ENCODE measurements at places on chromosomes 11 and 22.
A peak's percentile ranks its signal among the peaks of the same experiment; 100 is the strongest.

DNA sequence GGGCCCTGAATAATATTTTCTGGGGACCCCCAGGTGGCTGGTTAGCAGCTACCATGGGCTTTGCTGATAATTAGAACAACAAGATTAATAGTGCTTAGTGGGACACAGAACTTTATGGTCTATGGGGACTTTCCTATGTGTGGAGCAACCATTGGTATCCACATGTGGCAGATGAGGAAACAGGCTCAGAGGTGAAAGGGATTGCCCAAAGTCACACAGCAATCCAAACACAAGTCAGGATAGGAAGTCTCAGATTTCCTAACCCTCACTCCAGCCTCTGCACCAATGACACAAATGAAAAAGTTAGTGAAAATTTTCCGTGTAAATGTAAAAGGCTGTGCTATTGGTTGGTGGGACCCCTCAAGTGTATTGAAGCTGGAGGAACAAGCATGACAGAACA, 15.3 kb upstream of the SLCO2B1 start:
- DNase-seq: no peak

DNA sequence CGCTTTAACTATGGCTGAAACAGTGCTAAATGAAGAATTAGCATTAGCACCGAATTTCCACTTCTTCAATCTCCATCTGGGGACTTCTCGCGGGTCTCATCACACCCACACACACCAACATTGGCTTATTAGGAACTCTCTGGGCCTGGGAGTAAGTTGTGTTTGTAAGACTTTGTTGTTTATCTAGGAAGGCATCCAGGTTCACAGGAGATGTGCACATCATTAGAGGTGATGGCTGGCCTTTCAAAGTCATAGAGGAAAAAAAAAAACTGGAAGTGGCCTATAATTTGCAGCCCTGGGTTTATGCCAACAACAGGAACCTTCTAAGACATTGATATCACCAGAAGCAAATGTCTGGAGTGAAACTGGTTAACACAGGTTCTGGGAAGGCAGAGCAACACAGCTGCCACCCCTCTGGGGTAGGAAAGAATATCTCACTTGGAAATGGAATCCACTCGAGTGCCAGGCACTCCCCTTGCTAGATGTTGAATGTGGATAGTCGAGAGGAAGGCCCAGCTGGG, 84.5 kb downstream of the TRAF6 start:
- no peak for DNase-seq

DNA sequence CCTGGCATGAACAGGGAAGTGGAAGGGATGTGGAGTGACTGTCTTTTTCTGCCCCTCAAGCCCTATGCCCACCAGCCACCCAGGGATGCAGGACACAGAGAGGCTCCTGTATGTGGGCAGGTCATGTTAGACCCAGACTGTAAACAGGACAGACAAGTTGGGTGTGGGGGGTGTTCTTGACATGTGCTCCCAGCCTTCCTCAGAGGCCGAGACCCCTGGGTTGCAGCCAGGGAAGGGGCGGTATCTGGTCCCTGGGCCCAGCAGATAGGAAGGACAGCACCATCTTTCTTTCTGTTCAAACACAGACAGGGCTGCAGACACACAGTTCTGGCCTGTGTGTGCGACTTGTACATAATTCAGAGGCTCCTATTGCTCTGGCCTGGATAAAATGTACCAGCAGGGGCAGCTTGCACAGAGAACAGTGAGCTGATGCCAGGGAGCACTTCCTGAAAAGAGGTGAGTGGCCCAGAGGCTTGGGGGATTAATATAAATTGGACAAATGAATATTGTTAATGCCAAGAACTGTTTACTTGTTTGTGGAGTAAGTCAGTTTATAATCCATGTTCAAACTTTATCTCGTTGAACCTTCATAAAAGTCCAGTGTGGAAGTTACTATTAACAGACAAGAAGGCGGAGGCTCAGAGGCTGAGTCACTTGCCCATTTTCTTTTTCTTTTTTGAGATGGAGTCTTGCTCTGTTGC, 16.6 kb downstream of the GDPD5 start:
- no peak for DNase-seq

DNA sequence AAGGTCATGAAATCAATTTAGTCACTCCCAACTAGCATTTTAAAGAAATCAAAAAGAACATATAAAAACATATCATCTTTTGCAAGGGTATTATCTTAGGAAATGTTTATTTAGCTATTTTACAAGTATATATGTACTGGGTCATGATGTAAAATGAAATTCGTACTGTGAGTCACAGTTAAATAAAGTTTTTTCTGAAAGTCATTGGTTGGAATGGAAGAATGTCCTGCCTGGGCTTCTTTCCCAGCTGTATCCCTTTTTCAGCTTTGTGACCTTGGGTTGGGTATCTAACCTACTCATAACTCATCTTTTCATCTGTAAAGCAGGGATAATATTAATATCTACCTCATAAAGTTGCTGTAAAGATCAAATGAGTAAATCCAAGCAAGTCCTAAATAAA, 15.7 kb downstream of the FDX1 start:
- DNase-seq: no peak

GRCh38 chr11:396948-397548, 3.0 kb downstream of the PKP3 start:
- DNase-seq: peak; percentile 71

- no peak for DNase-seq
Observed at GRCh38 chr11:77407613-77408012, 66.3 kb downstream of the PAK1 start.

DNA sequence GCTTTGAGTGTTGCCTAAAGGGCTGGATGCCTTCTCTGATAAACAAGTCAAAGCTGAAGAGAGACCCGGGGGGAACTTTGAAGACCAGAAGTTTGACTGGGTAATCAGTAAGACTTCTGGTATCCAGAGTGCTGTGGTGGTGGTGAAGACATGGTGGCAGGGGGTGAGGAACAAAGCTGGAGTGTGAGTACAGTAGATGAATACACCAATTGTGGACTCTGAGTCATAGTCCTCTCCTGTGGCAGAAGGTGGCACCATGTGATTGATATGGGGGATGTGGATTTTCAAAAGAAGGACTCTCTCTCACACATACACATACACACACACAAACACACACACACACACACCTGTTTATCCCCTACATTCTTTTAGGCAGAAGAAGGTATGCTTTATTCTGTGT, 12.3 kb downstream of the MS4A6A start:
- DNase-seq: no peak

GRCh38 chr22:38294193-38294592, 21.4 kb upstream of the TMEM184B start:
- DNase-seq: no peak

GRCh38 chr22:19088866-19089595, 33.2 kb downstream of the DGCR2 start:
- no peak for DNase-seq

DNA sequence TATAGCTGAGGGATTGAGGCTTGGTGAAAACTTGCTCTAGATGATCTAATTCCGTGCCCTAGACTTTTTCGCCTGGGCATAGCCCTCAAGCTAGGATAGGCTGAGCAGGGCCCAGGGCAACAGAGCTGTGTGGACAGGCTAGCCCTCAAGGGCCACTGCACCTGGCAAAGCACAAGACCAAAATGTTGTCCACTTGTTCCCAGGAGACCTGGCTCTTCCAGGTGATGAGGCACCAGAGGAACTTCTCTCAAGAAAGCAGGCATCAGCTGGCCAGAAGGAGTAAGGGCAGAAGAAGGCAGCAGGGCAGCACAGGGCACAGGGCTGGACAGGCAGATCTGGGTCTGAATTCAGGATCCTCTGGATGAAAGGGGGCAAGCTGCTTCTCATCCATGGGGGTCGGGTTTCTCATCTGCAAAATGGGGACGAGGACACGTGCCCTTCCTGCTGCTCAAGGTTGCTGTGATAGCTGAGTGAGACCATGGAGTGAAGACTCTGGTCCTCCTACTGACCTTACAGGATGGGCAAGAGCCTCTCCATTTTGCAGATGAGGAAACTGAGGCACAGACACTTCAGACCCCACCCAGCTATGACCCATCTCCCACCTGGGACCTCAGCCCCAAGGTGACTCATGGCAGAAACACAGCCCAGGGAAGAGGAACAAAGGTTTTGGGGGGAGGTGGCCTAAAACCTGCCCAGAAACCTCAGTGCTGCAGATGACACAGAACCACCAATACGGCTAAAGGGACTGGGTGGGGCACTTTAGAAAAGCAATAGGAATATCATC, 42.2 kb upstream of the PRDM11 start:
- DNase-seq: no peak

GRCh38 chr22:38824585-38824984, 19.2 kb downstream of the NPTXR start:
- peak; percentile 38 for DNase-seq

GRCh38 chr11:26649884-26650283, 72.0 kb downstream of the SLC5A12 start:
- DNase-seq: no peak

DNA sequence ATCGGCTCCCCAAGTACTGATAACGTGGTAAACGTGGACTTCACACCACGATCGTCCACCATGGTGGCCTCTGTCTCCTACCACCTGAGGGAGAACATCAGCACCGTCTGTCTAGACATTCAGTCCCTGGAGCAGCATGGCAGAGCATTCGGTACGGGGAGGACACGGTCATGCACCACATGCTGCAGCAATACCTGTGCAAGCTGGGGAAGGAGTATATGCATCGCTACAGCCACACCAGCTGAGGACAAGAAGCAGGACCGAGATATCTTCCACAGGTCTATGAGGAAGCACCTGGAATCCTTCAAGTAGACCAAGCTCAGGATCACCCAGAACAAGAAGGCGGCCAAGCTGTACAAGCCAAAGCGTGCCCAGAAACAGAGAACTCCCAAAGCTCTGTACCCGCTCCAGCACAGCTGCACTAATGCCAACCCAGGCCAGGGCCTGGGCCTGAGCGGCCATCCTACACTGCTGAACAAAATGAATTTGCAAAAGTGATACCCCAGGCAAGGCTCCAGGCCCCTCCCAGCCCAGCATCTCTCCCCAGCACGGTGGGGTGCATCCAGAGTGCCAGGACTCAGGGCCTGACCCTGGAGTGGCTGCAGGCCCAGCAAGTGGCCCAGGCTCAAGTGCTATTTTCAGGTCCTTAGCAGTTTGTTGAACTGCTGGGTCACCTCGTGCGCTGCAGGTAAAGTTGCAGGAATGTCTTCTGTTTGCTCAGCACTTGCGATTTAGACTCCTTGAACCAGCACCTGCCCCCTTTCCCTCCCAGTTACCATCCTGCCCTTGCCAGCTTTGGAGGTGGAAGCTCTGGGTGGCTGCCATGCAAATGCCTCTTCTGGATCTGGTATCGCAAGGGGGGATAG, 119.3 kb upstream of the SERPIND1 start:
- no peak for DNase-seq

GRCh38 chr22:35883031-35883620, 145.5 kb downstream of the RBFOX2 start:
- no peak for DNase-seq

DNA sequence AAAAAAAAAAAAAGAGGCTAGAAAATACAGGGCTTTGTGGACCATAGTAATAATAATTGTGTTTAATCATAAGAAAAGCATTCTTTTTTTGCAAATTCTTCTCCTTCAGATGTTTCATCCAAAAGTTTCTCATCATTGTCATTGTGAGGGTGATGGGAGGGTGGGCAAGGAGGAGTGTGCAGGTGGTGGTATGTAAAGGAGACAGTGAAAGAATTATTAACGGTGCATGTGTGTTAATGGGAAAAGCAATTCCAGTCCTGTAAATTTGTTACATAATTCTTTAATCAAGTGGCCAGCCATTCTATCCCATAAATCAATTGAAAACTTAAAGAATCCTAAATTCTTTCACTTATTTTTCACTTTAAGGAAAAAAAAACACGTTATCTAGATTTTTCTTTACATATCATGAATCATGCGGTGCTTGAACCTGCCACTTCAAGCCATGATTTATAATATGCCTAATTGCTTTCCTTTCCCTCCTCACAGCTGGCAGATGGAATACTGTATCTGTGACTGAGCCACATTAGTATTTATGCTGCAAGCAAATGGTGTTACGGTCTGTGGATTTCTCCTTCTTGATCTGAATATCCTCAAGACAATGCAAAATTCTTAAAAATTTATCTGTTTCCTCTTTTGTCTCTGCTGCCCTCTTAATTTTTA, 318.5 kb downstream of the JRKL start:
- no peak for DNase-seq

- no peak for DNase-seq
Observed at GRCh38 chr11:65392186-65392829, 5.9 kb downstream of the FRMD8 start.

Data from CD4-positive, alpha-beta T cell treated with Interferon alpha-2 for 1 hour (primary cell).